Activated naive CD4-positive, alpha-beta T cell treated with anti-CD3 and anti-CD28 coated beads for 36 hours (primary cell): ENCODE measurements at places on chromosomes 6 and 20.

GRCh38 chr6:13412639-13413465 lies 74.5 kb downstream of the GFOD1 start:
- DNase-seq, result no peak
- no peaks in the 10 kb centered on the region for H3K4me1 ChIP-seq
- peaks cover 5% of the 10 kb centered on the region for H3K36me3 ChIP-seq
- H3K27ac ChIP-seq, result no peak overlapping the region

DNA sequence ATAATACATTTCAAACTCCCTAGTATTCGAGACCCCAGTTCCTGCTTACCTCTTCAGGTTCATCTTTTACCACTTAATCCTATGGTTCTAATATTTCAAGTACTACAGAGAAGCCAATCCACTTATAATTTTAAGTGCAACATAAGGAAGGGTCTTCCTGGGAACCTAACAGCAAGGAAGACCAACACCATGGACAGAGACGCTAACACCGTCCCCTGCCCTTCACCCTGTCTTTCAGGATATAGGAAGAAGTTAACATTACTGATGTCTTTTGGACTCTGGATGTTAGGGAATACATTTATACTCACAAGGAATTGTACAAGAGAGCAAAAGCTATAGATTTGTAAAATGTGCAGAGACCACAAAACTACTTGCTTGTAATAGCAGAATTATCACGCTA lies 565.0 kb upstream of the CHD6 start:
- no peak overlapping the region for H3K27ac ChIP-seq
- H3K36me3 ChIP-seq, result no peaks in the 10 kb centered on the region

GRCh38 chr20:49397525-49397924 lies 84.9 kb downstream of the KCNB1 start:
- H3K27ac ChIP-seq, result no peak overlapping the region
- H3K4me3 ChIP-seq, result no peak overlapping the region
- H3K4me1 ChIP-seq, result no peaks in the 10 kb centered on the region
- H3K36me3 ChIP-seq, result no peaks in the 10 kb centered on the region

- H3K27me3 ChIP-seq, result no peaks in the 10 kb centered on the region
- H3K36me3 ChIP-seq, result peaks cover 5% of the 10 kb centered on the region
- H3K4me1 ChIP-seq, result peaks cover 10% of the 10 kb centered on the region
Measured at GRCh38 chr20:32442630-32443373, 84.7 kb downstream of the ASXL1 start.

DNA sequence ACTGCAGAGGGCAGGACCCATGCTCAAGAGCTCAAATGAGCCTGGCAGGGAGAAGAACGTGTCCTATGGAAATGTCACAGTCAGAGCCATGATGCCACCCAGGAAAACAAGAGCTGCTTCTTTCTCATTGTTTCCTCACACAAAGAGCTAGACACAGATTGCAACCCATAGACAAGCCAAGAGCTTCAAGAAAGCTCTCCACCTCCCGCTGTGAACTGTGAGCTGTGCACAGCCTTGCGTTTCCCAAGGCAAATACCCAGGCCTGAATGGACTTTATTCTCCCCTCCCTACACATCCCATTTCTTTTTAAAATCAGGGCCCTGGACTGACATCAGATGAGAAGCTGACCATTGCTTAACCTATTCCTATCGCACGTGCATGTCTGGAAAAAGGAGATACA lies 388.8 kb downstream of the RNGTT start:
- peaks cover 8% of the 10 kb centered on the region for H3K27me3 ChIP-seq
- H3K36me3 ChIP-seq, result no peaks in the 10 kb centered on the region
